ENCODE measurements at places on chromosomes 1 and 21.
A peak's percentile ranks its signal among the peaks of the same experiment; 100 is the strongest.

DNA sequence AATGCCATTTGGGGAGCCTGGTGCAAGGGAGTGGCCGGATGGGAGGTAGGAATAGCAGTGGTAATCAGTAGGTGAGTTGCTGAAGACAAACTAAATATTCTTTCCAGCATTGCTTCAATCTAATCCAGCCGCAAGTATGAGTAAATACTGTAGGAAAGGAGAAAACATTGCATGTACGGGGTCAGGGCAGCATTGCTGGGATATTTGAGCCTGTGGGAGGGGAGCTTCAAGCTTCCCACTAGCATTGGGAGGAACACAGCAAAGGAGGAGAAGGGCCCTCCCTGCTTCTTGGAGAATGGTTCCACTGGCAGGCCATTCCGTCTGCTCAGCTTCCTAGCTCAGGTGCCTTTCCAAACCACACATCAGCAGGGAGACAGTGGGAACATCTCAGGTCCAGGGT is 15.2 kb downstream of the CAPN2 start:
- H3K27me3 ChIP-seq: no peaks in the 10 kb centered on the region
- H3K27ac ChIP-seq: peak overlapping the region; percentile 95
- peak overlapping the region; percentile 27 for H3K4me3 ChIP-seq
- H3K36me3 ChIP-seq: peaks cover 33% of the 10 kb centered on the region
- H3K4me1 ChIP-seq: peaks cover 86% of the 10 kb centered on the region

GRCh38 chr1:42420121-42420520 is 35.7 kb downstream of the ZMYND12 start:
- no peaks in the 10 kb centered on the region for H3K36me3 ChIP-seq
- H3K4me3 ChIP-seq: no peak overlapping the region
- DNase-seq: no peak
- no peaks in the 10 kb centered on the region for H3K4me1 ChIP-seq

DNA sequence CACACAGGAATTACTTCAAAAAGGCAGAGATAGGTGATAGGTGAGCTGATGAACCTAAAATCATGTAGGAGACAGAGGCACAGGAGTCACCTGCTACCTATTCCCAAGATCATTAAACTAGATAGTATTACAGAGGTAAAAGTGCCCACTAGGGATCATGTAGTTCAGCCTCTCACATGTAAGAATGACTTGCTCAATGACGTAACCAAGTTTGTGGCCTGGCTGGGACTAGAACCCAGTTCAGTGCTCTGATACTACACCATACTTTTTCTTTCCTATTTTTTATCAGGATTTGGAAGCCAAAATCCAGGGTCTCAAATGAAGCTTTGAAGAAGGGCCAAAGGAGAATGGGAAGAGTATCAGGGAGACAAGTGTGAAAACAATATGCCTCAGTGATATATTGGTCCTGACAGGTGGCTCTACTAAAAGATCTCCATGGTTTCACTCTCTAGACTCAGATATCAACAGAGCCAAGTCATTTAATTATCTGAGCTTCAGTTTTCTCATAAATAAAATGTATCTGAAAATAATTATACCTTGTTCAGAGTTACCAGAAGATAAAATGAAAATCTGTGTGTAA is 87.3 kb upstream of the SLFNL1 start:
- no peaks in the 10 kb centered on the region for H3K4me1 ChIP-seq
- no peak for DNase-seq
- no peaks in the 10 kb centered on the region for H3K27me3 ChIP-seq
- H3K36me3 ChIP-seq: peaks cover 3% of the 10 kb centered on the region
- H3K27ac ChIP-seq: no peak overlapping the region
- no peak overlapping the region for H3K4me3 ChIP-seq

DNA sequence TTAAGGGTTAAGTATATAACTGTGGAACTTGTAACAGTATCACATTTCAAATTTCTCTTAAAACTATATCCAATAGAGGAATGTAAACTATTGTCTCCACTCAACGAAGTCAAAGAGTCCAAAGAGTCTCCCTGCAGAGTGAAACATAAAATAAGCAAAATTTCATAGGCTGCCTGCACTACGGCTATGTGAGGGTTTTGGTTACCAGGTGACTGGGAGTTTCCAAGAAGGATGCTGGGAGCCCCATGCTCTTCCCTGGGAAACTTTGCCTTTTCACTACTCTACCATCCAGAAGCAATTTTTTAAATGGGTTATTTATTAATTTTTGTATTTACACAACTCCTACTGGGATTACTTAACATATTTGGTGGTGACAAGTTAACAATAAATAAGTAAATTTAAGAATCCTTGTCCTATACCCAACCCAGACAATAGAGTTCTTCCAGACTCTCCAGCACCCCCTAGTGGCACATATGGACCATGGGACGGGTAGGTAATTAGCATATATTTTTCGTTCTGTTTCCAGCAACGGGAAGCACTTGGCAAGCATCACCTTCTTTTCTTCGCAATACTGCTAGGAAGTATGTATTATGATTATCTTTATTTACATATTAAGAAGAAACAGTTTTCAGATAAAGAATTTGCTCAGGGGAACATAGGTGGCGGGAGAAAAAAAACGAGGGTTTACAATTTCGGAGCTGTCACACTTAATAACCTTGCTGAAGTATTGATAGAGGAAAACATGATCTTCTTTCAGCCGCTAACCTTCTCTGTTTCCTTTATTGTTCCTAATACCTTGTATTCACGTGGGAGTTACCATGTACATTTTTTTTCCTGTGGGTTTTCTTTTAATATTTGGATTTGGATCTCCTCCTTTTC is 3.5 kb downstream of the FMO2 start:
- H3K27ac ChIP-seq: no peak overlapping the region
- no peaks in the 10 kb centered on the region for H3K36me3 ChIP-seq
- H3K27me3 ChIP-seq: peaks cover 38% of the 10 kb centered on the region
- no peaks in the 10 kb centered on the region for H3K4me1 ChIP-seq
- H3K4me3 ChIP-seq: no peak overlapping the region

- H3K4me3 ChIP-seq: no peak overlapping the region
- no peak overlapping the region for H3K27ac ChIP-seq
- H3K4me1 ChIP-seq: no peaks in the 10 kb centered on the region
- no peak for DNase-seq
Observed at GRCh38 chr1:209012443-209013196, 570.9 kb upstream of the CAMK1G start.
